Stimulated activated CD4-positive, alpha-beta T cell treated with anti-CD3 and anti-CD28 coated beads, Interleukin-1b, Interleukin-23, amount 100 ng/mL, for 1 hour (primary cell): ENCODE measurements at places on chromosomes 4 and X.

- no peak for DNase-seq
Observed at GRCh38 chr4:75985116-75985515, 5.6 kb downstream of the SDAD1 start.

DNA sequence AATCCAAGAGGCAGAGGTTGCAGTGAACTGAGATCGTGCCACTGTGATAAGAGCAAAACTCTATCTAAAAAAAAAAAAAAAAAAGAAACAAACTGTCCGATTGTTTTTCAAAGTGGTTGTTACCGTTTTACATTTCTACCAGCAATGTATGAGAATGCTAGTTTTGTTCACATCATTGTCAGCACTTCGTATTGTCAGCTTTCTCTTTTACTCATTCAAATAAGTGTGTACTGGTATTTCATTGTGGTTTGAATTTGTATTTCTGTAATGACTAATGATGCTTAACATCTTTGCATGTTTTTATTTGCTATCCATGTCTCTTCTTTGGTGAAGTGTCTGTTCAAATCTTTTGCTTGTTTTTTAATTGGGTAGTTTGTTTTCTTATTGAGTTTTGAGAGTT, 65.8 kb downstream of the GPR101 start:
- DNase-seq = no peak

- DNase-seq = no peak
Observed at GRCh38 chr4:82747686-82748575, 50.7 kb downstream of the SCD5 start.

GRCh38 chr4:175309041-175309440, 390.9 kb downstream of the ADAM29 start:
- DNase-seq = no peak

DNA sequence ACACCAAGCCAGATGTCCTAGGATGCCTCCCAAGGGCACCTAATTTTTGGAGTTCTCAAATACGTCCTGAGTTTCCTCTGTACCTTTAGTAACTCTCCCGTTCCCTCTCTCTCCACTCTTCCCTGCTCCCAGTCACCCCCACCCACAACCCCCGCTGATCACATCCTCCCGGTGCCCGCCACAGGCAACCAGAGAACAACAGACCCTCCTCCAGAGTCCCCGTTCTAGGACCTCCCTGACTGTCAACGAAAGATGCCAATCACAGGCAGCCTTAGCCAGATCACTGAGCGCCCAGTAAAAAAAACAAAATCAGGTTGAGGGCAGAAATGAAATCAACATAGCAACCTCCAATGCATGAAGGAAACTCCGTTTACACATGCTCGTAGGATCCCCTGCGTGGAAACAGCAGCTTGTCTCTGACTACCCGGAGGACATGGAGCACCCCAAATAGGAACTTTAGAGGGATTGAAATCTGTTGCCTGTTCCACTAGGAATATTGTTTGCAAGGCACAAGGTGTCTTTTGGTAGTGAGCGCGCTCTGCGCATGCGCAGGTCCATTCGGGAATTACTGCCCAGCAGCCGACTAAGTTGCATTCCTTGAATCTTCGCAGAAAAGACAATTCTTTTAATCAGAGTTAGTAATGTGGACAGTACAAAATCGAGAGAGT, at the start of gene GABRB1:
Gene GABRB1 (plus strand): TSS at position 557 of the 668 bp plus-strand sequence.
- DNase-seq = no peak

GRCh38 chrX:16778545-16778944, 7.7 kb upstream of the TXLNG start:
- no peak for DNase-seq

DNA sequence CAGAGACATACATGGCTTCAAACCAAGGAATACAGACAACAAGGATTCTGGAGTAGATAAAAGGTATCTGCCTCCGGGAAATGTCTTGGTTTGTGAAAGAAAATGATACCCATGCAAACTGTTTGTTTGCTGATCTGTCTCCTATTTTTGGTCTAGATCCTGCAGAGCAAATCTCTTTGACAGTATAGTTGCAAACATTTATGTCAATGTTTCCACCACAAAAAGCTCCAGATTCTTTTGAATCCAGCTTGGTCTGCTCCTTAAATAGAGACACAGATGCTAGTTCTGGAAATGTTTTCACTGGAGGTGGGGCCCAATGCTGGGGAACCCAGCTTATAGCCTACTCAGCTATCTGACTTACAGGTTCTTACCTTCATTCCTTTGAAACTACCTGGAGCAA, 119.7 kb downstream of the ATG4A start:
- DNase-seq = no peak
